Pulmonary artery endothelial cell (primary cell): ENCODE measurements at places on chromosomes 7 and 10. TPM values are rescaled to one million over a fixed set of nuclear protein-coding genes. Genes with fewer than 3 reads are reported as not detected.

EVX1 gene
- not detected in 2 replicates for total RNA-seq

CELF2 gene
- total RNA-seq, result 11.5 and 12.5 TPM in 2 replicates

PTF1A gene
- total RNA-seq, result not detected in 2 replicates

HTR7 gene
- total RNA-seq, result 0.13 and 0.28 TPM in 2 replicates

DRGX gene
- not detected in 2 replicates for total RNA-seq

- no peak for DNase-seq
These were observed 60.4 kb upstream of the CACNB2 start for GRCh38 chr10:18079665-18080295.

DNA sequence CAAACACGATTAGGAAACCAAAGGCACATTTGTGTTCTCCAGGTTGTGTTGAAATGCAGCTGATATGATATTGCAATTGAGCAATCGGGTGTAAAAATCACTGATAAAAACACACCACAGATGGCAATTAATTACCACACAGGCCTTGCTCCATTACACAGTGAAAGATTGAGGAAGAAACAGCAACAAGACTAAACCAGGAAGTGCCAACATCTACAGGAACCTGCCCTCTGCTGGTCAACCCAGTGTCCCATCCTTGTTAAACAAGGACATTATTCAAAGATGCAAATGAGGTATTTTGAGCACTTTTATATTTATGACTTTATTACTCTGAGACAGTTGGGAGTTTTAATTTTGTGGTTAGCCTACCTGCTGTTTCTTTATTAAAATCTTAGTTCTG, 765.6 kb upstream of the GHITM start:
- no peak for DNase-seq

DNA sequence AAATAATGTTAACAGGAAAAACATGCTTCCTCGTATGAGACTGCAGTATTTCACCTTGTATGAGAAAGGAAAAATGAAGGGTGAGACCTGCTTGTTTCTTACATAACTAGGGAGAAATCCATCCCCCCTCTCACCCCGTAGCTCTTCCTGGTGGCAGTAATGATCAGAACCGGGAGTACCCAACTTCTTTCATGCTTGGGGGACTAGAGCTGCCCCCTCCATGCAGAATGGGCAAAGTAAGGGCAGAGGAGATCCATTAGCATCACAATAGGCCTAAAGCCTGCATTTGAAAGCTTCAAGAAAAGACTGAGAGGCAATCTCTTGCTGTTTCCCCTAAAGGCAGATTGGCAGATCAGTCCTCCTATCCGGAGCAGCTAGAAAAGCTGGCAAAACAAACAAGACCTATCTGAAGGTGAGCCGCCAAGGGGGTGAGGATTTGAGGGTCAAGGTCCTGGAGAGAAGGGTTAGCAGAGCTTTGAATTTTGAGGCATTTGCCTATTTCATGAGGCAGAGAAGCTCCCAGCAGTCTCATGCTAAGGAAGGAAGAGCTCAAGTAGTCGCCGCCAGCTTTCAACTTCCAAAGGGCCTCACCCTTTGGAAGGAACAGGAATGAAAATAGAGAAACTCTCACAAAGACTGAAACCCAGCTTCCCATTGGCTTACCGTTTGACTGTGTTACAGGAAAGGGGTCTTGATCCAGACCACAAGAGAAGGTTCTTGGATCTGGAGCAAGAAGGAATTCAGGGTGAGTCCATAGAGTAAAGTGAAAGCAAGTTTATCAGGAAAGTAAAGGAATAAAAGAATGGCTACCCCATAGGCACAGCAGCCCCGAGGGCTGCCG, 36.2 kb downstream of the BAG3 start:
- no peak for DNase-seq

DNA sequence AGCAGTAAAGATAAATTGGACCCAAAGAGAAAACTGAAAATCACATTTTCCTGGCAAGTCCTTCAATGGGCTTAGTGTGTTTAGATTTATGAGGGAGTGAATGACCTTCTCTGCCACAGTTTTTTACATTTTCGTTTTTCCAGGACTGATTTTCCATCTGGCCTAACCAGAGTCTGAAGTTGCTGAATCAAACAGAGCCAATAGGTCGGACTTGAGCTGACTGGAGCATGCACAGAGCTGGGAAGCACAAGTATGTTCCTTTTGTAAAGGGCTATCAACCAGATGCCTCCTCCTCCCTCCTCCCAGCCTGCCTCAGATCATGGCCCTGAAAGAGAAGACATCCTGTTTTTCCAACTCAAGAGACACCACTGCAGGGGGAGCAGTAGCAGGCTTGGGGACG, 126.0 kb upstream of the ANKRD1 start:
- no peak for DNase-seq

DNA sequence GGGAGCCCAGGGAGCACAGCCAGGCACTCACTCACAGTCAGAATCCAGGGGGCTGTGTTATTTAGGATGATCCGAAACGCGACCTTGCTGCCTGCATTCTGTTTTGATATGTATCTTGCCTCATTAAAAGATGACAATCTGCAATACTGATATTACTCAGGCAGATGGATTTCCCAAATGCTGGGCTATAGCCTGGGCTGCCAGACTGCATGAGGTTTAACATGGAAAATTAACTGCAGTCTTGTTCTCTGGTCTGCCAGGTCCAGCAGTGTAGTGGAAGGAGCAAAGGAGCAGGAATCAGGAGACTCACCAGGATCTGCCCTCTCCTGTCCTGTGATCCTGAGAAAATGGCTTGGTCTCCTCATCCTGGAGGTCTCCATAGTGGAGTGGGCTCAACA, 258.1 kb downstream of the PAXIP1 start:
- no peak for DNase-seq

- no peak for DNase-seq
These were observed 23.9 kb downstream of the COL13A1 start for GRCh38 chr10:69825604-69826003.

- no peak for DNase-seq
These were observed 222.6 kb downstream of the HTR7 start for GRCh38 chr10:90635111-90635765.

GRCh38 chr7:45143616-45144015, 14.0 kb upstream of the RAMP3 start:
- DNase-seq, result no peak

- DNase-seq, result peak; percentile 70
These were observed 1.8 kb downstream of the PARP12 start for GRCh38 chr7:140060788-140061606.

GRCh38 chr7:144842377-144842851, 6.6 kb upstream of the TPK1 start:
- peak; percentile 75 for DNase-seq

DNA sequence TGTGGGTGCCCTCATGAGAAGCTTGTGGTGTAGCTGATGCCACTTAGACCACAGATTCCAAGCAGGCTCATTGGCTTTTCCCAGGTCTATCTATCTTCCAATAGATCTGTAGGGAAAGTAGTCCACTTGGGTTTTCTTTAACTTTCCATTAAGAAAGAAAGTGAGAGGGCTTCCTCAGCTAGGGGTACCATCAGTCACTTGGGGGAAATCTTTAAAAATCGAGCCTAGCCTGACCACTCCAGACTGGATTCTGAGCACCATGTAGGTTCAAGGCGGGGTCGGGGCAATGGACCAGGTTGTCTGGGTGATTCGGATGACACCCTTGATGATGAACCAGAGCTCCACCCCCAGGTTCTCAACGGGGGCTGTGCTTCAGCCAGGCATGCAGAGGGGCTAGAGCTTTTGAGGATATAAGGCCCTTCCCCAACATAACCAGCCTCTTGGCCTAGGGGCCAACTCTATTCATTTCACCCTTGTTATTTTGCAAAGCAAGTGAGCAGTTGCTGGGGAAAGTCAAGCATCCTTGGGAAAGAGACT, 27.0 kb downstream of the ITPRIP start:
- DNase-seq, result no peak

GRCh38 chr7:18504965-18505364, 9.4 kb downstream of the HDAC9 start:
- no peak for DNase-seq
